ENCODE measurements at places on chromosomes 16 and 17.

- DNase-seq: no peak
Measured at GRCh38 chr16:86669937-86670749, 91.8 kb downstream of the FOXL1 start.

- DNase-seq: no peak
Measured at GRCh38 chr17:34549966-34550365, 29.4 kb upstream of the TMEM132E start.

GRCh38 chr16:69554495-69554894 lies 11.3 kb upstream of the NFAT5 start:
- no peak for DNase-seq

DNA sequence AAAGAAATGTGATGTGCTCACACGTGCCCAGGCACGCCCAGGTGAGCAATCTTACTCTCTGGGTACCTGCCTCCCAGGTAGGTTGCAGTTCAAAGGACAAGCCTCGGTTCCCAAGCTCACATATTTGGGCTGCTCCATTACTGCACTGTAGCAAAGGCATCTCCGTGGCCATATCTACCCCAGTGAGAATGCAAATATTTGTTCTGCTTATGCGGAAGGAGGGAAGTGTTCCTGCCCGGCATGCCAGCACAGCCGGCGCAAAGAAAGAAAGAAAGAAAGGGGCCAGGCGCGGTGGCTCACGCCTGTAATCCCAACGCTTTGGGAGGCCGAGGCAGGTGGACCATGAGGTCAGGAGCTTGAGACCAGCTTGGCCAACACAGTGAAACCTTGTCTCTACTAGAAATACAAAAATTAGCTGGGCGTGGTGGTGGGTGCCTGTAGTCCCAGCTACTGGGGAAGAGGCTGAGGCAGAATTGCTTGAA lies 30.7 kb downstream of the SLC43A2 start:
- no peak for DNase-seq

DNA sequence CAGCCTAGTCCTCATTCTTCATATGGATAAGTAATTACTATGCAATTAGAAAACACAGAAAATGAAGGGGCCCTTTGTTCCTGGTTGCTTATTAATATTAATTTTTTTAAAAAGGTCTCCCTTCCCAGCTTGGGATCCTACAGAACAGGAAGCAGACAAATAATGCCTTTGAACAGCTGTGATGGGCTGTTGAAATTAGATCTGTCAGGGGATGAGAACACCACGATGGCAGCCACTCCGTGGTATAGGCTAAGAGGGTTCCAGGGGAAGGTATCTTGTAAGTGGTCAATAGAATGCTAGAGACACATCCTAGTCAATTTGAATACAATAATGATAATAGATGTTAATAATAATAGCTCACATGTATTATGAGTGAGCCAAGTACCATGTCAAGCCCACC lies 83.1 kb downstream of the CCDC182 start:
- no peak for DNase-seq

DNA sequence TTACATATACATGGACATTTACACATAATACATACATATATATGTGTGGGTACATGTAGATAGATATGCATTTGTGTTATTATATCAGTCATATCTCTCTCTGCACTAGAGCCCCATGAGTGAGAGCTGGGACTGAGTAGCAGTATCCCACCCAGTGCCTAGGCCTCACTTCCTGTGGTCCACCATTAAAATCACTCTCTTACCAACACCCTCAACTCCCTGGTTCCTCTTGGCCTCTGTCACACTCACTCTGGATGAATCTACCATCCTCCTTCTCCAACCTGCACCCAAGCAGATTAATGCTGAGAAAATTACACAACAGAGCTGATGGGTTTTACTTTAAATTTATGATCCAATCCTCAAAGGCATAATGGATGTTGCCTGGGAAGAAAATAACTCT lies 4.9 kb upstream of the LYRM9 start:
- no peak for DNase-seq

DNA sequence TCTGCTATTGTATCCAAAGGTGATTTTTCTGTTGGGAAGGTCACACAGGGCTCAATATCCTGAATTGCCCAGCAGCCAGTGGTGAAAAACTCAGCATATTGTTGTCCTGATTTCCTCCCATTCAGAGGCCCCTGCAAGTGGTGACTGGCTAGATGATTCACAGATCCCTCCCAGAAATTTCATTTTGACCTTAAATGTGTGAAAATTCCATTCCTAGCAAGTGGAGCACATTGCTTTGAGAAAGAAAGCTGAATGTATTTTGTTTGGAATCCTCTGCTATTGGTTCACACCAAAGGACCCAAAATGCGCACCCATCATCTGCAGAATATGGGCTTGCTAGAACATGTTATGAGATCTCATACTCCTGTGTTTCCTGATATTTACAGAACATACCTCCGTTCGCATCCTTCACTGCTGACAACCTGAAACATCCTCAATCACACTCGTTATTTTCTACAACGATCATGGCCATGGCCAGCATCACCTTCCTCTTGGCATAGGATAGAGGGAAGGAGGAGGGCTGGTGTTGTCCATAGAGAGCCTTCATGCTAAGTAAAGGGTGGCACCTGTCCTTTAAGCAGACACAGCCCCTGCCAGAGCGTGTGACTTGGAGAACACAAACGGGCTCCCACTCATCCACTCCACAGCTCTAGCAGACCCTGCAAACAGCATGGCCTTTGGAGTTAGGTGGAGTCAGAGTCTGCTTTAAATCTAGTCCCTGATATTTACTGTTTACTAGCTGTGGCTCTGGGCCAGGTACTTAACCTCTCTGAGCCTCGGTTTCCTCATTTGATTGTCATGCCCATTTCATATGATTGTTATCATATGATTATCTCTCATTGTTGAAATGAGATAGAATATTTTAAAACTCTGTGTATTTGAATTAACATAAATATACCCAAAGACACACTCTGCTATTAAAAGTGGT lies 30.4 kb upstream of the NFAT5 start:
- DNase-seq: no peak

DNA sequence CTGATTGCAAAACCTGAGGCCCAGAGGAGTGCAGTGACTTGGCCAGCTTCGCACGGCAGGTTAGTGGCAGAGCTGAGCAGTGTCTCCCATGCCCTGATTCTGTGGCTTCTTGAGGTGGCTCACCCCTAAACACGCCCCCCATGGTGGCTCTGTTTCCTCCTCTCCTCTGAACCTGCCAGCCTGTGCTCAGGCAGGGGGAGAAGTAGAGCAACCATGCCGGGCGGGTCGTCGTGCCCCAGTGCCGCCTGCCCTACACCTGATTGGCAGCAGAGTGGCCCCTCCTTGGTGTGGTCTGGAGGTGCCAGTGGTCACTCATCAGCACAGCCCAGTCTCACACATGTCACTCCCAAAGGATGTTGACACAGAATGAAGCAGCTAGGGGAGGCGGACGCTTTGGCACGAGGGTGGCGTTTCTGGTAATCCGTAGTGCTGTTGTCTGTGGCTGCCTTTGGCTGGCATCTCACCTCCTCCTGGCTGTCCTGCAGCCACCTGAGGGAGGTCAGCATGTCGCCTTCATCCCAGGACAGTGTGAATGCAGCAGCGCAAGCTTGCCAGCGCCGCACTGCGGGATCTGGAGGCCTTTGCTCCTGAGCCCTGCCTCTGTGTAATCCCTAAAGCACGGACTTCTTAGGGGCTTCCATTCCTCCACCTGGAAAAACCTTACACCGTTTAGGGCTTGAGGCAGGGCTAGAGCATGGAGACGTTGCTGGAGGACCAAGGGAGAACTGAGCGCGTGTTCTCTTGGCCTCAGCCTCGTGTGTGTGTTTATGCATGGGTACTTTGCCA lies 294.7 kb downstream of the SEC14L1 start:
- no peak for DNase-seq

- DNase-seq: no peak
Measured at GRCh38 chr16:89344458-89344834, 126.9 kb downstream of the ZNF778 start.

GRCh38 chr17:79528592-79529125 lies 82.2 kb downstream of the RBFOX3 start:
- DNase-seq: no peak

DNA sequence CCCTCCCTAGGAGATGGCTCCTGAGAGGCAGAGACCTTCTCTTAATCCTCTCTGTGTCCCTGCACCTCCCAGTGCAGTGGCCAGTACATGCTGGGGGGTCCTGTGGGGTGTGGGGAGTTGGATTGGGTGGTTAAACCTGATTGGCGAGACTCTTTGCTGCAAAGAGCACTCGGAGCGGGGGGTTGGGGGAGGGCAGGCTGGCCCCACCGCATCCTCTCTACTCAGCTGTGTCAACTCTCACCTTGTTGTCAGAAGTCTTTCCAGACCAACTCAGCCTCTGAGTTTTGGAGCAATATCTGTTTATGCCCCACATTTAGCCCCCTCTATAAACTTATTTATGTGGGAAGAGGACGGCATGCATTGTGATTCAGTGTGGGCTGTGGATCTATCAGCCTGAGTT lies 40.0 kb downstream of the SMARCE1 start:
- no peak for DNase-seq

GRCh38 chr16:69701866-69702265 lies 24.5 kb downstream of the NQO1 start:
- DNase-seq: no peak

GRCh38 chr17:13989138-13989537 lies 80.2 kb upstream of the COX10 start:
- DNase-seq: no peak

DNA sequence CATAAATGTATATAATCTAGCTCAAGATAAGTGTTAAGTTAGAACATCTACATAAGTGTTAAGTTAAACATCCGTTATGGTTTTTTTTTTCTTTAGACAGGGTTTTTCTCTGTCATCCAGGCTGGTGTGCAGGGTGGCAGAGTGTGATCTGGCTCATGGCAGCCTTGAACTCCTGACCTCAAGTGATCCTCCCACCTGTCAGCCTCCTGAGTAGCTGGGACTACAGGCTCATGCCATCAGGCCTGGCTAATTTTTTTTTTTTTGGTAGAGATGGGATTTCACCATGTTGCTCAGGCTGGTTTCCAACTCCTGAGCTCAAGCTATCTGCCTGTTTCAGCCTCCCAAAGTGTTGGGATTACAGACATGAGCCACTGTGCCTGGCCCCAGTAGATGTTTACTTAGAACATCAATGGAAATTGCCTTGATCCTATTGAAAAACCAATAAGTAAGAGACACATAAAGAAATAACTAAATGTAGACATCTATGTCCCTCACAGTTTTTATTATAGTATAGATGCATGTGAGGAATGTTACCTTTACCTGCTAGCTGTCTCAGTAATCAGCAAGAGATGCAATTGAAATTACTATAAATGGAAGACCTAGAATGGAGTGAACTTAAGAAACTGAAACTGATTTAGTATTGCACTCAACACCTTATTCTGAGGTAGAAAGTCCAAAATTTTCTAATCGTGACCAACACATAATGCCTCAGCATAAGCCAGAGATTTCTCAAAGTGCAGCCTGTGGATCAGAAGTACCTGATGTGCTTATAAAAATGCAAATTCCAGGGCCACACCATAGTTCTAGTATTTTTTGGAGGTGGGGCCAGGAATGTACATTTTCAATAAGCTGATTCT lies 5.5 kb upstream of the FAM20A start:
- no peak for DNase-seq

Measured in stimulated activated CD8-positive, alpha-beta memory T cell treated with anti-CD3 and anti-CD28 coated beads, Interleukin-4, amount 100 ng/mL, for 4 hours (primary cell).